ENCODE measurements at places on chromosomes 2 and 18.

DNA sequence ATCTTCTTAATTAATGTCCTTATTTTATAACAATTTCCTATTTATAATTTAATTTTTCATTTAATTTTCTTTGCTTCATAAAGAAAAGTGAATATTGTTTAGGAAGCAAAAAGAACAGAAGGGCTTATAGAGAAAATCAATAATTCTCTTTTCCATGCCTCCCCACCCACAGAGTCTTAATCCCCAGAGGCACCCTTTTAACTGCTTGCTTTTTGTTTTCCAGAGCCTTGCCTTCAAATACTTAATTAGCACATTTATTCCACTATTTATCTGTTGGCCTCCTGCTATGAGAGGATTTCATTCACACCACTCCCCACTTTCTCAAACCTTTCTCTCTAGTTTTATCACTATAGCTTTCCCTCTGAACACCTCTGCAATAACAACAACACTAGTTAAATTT lies 373.6 kb downstream of the MBD2 start:
- no peak for DNase-seq

GRCh38 chr18:63336366-63337099 lies 17.0 kb upstream of the BCL2 start:
- DNase-seq, result no peak

- no peak for DNase-seq
Measured at GRCh38 chr2:173231042-173231441, 123.6 kb upstream of the CDCA7 start.

GRCh38 chr2:43459446-43460173 lies 136.2 kb downstream of the THADA start:
- DNase-seq, result no peak

- DNase-seq, result no peak
Measured at GRCh38 chr2:107111623-107112022, 225.7 kb upstream of the ST6GAL2 start.

- no peak for DNase-seq
Measured at GRCh38 chr2:146997488-146997887, 847.3 kb upstream of the ACVR2A start.
